ENCODE measurements at places on chromosomes 5 and 9.

DNA sequence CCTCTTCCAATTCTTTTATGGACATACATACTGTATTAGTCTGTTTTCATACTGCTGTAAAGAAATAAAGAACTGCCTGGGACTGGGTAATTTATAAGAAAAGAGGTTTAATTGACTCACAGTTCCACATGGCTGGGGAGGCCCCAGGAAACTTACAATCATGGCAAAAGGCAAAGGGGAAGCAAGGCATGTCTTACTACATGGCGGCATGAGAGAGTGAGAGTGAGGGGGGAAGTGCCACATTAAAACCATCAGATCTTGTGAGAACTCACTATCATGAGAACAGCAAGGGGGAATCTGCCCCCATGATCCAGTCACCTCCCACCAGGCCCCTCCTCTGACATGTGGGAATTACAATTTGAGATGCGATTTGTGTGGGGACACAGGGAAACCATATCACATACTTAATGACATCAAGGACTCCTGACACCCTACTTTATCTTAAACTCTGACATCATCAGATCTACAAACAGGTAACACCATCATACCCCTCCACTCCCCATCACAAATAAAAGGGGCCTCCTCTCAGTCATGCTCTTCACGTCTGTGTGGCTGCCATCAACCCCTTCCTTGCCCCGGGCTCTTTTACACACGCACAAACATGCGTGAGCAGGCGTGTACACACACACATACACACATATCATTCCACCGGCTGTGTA is 9.7 kb downstream of the ANKRD33B start:
- no peak for DNase-seq

DNA sequence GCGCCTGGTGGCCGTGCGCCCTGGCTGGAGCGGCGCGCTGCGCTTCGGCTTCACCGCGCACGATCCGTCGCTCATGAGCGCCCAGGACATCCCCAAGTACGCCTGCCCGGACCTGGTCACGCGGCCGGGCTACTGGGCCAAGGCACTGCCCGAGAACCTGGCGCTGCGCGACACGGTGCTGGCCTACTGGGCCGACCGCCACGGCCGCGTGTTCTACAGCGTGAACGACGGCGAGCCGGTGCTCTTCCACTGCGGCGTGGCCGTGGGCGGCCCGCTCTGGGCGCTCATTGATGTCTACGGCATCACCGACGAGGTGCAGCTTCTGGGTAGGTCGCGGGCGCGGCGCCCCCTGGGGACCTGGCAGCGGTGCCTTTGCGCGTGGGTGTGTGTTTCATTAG is 28.9 kb downstream of the NEURL1B start:
- DNase-seq: no peak

GRCh38 chr9:81557452-81558090 is 131.8 kb downstream of the TLE1 start:
- no peak for DNase-seq

DNA sequence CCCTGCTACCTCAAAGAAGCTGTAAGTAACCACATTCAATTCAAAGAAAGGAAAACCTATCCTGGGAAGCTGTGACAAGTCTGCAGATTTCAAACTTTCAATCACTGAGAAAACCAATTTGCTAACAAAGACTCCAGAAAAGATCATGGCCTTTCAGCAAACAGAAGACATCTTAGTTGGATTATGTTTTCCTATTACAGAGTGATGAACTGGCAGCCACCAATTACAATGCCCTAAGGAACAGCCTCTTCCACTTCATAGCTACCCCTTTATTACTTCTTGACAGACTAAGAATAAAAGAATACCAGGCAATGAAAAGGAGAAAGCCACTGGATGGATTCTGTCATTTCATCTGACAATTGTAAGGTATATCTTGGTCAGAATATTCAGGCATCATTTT is 128.2 kb upstream of the RASEF start:
- no peak for DNase-seq

GRCh38 chr5:127860291-127860690 is 157.1 kb downstream of the CCDC192 start:
- no peak for DNase-seq

- no peak for DNase-seq
Measured at GRCh38 chr9:7983490-7983889, 183.9 kb upstream of the DMAC1 start.

DNA sequence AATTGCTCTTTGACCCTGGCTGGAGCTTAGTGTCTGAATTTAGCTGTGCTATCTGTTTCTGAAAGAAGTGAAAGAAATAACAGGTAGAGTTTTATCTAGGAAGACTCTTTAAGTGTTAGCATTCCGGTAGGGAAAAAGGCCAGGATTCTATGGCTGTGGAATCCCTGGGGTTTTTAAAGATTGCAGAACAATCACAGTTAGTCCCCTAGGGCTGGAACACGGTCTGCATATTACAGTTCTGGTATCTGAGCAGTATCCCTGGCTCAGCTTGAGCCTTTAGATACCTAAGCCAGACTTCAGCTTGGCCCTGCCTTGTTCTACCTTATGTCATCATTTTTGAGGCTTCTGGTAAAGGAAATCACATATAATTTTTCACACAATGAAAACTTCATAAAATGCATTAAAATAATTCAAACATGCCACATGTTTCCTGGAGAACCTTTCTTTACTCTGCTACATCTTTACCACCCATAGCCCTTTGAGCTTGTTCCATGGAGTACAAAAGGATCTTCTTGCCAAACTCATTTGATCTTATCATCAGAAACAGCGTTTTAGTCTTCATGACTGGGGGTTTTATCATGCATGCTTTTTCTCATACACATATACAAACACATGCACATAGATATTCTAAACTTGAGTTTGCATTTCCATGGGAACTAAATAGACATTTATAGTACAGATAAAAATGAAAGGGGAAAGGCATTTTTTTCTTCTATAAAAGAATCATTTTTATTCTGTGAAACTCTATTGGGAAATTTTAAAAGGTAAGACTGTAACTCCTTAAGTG is 410.8 kb downstream of the CETN3 start:
- DNase-seq: no peak
